ENCODE measurements at places on chromosomes 16 and 17.

DNA sequence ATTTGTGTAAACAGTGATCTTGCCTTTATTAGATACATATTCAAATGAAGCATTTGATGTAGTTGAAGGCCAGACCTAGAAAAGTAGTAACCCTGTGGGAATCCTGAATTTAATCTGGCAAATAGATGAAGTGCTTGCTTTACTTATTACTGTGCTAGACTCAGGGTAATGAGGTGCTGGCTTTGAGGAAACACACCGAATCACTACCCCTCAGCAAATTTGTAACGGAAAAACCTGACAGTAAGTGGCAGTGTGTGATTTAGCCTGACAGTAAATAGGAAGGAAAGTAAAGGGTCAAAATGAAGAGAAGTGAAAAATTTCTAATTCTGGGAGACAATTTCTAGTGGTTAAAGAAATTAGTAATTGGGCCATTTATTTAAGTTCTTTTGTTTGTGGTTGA, 90.2 kb downstream of the MAP2K4 start:
- DNase-seq = no peak

DNA sequence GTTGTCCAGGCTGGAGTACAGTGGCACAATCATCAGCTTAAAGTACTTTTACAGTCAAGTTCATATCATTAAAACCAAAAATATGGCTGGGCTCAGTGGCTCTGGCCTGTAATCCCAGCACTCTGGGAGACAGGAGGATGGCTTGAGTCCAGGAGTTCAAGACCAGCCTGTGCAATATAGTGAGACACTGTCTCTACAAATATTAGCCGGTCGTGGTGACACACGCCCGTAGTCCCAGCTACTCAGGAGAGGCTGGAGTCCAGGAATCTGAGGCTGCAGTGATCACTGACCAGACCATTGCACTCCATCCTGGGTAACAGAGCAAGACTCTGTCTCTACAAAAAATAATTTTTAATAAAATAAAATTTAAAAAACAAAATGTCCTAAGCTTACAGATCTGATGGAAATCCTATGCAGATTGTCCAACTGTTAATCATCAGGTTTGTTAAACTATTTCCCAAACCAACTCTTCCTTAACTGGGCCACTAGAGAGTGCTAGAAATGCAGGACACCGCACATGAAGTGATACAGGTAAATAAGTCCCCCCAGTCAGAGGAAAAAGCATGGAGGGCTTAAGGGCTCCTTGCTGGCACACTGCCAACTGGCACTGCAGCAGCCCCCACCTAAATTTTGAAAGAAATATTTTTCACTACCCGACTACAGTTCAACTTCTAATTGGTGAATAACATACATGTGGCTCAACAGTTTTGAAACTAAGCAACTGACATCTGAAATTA, 2.8 kb downstream of the USP22 start:
- DNase-seq = no peak

DNA sequence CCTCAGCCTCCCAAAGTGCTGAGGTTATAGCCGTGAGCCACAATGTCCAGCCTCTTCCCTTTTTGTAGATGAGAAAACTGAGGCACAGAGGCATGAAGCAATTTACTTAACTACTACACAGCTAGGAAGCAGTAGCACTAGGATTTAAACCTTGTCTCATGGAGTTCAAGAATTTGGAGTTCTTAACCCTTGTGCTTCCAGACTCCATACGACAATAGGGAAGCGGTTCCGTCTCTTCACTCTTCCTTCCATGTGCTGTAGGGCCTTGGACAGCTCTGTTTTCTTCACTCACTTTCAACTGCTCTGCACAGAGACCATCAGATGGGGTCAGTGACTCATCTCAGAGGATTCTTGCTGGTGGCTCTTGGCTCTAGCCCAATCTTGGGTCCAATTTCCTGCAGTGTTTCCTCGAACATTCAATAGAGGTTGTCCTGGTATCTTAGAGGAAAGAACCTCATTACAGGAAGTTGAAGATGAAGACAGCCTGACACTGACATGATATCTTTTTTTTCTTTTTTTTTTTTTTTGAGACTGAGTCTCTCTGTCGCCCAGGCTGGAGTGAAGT, 19.3 kb downstream of the ITGAL start:
- DNase-seq = no peak

DNA sequence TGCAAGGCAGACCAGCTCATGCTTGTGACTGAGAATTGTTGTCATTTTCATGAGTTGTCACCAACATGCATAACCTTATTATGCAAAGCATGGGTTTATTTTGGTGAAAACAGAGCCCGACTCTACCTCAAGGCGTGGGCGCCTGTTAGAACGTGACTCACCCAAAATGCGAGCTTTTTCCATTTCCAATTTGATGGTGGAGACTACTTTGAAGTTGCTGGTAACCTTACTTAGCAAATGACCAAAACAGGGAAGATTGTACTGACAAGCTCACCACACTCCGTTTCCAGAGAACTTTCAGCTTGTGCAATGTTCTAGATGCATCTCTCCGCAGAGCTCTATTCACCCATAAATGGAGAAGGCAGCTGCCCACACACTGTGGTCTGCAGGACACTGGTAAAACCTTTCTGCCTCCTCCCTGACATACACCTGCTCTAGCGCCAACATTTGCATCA, 284.5 kb downstream of the MAF start:
- no peak for DNase-seq

GRCh38 chr17:50117202-50118051, 12.5 kb downstream of the SAMD14 start:
- peak; percentile 57 for DNase-seq

- DNase-seq = no peak
Measured at GRCh38 chr17:65953316-65954147, 238.4 kb downstream of the CEP112 start.

DNA sequence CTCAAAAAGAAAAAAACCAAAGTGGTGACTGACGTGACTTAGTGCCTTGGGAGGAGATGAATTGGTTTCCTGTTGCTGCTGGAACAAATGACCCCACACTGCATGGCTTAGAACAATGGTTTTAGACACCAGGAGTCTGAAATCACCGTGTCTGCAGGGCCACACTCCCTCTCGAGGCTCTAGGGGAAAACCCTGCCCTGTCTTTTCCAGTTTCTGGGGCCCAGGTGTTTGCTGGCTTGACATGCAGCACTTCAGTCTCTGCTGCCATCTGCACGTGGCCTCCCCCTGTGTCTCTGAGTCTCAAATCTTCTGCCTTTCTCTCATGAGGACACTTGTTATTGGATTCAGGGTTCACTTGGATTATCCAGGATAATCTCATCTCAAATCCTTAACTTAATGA, 323.8 kb upstream of the TNRC6C start:
- DNase-seq = no peak

- no peak for DNase-seq
Measured at GRCh38 chr17:67121316-67121891, 77.0 kb downstream of the CACNG1 start.

DNA sequence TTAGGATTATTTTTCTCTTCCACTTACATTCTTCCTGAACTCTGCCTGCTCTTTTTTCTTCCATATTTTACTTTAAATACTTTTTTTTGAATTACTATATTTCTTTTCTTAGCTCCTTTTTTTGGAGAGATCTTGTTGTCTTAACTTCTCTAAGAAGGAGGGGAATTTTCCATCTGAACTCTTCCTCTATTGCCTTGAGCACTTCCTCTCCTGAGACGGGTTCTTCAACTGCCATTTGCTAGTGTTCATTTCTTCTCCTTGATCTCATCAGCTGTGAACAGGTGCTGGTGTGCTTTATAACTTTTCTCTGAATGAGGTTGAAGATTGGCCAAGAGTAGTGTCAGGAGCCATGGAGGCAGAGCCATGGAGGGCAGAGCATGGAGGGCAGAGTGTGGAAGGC, 15.1 kb upstream of the CD300LD start:
- no peak for DNase-seq

- DNase-seq = no peak
Measured at GRCh38 chr16:55508941-55509931, at the start of gene LPCAT2. LPCAT2 (plus strand) TSS chr16:55509072; CDS start chr16:55509182, 110 bp downstream.

DNA sequence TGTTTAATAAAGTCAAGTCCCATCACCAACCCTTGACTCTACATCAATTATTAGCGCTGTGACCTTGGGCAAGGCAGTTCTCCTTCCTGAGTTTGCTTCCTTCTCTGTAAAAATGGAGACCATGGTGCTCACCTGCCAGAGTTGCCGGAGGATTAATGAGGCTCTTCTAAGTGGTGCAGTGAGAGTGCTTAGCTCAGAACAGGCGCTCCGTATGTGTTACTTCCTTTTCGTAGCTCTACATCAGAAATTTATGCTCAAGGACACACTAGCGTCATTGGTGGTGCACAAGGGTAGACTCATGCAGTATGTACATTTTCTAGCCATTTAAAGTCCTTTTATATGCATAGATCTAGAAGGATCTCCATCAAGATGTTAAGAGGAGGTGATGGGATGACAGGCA, 17.4 kb upstream of the CMIP start:
- no peak for DNase-seq

- DNase-seq = no peak
Measured at GRCh38 chr16:74480150-74481029, 59.1 kb upstream of the CLEC18B start.

GRCh38 chr17:49987681-49988441, 7.2 kb downstream of the DLX3 start:
- peak; percentile 44 for DNase-seq

DNA sequence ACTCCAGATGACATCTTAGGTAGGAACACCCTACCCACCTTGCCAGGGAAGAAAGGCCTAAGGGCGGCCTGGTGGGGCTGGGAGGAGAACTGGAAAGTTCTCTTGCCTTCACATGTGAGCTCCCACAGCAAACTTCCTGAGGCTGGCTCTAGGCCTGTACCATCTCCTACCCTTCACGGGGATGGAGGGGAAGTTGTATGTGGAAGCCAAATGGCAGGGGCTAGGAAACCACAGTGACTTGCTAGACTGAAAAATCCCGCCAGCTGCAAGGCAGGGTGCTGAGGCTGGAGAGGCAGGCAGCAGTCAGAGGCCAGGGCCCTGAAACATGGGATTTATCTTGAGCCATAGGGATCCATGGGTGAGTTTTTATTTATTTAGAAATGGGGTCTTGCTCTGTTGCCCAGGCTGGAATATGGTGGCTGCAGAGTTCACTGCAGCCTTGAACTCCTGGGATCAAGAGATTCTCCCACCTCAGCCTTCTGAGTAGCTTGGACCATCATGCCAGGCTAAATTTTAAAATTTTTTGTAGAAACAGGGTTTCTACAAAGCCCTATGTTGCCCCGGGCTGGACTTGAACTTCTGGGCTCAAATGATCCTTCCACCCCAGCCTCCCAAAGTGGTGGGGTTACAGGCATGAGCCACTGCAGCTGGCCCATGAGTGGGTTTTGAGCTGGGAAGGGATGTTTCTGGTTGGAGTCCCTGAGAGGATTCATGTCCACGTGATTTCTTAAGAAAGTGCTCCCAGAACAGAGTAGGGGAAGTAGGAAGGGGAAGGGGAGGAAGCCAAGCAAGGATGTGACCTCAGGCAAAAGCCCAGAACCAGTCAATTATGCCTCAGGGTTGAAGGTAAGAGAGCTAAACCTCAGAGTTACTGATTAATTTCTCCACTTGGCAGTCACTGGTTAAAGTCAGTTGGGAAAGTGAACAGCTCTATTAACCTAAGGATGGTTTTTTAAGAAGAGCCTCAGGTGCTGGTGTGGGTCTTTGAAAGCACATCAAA, 4.0 kb upstream of the KAT8 start:
- DNase-seq = no peak
